ENCODE measurements at places on chromosomes 4 and X.

GRCh38 chr4:55050418-55050950 is 74.9 kb downstream of the KDR start:
- DNase-seq, result no peak

GRCh38 chrX:53580742-53581504 is 105.6 kb downstream of the HUWE1 start:
- DNase-seq, result no peak

DNA sequence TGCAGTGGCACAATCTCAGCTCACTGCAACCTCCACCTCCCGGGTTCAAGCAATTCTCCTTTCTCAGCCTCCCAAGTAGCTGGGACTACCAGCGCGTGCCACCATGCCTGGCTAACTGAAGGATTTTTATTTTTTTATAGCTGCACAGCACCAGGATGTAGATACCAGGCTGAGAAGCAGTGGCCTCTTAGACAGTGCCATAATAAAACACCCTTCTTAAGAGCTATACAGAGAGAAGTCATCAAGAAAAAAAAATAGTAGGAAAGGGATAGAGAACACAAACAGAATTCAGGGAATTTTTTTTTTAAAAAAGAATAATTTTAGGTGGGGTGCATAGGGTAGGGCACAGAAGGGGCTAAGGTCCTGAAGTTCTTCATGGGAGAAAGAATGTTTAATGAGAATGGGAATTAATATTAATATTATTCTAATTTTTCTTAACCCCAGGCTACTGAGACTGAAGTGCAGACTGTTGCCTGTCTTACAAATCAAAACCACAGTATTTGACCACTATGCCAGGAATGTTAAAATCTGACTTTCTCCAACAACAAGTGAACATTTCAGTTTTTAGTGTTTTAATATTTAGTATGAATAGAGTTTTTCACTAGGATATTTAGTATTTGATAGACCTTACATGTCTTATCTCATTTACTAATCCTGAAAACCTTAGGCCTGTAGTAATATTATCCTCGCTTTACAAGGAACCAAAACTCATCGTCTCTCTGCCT is 146.7 kb downstream of the KCNIP4 start:
- DNase-seq, result no peak

DNA sequence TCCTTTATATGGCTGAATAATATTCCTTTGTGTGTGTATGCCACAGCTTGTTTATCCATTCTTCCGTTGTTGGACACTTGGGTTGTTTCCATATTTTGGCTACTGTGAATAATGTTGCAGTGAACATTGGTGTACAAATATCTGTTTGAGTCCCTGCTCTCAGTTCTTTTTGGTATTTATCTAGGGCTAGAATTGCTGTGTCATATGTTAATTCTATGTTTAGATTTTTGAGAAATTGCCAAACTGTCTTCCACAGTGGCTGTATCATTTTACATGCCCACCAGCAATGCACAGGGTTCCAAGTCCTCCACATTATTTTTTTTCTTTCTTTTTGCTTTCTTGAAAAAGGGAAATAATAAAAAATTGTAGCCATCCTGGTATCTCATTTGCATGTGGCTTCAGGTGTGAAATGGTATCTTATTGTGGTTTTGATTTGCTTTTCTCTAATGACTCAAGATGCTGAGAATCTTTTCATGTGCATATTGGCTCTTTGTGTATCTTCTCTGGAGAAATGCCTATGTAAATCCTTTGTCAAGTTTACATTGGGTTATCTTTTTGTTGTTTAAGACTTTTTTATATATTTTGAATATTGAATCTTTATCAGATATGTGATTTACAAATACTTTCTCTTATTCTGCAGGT is 129.7 kb downstream of the RAPGEF2 start:
- no peak for DNase-seq

GRCh38 chrX:154486052-154486395 is 391 bp downstream of the UBL4A start:
- no peak for DNase-seq

- no peak for DNase-seq
Observed at GRCh38 chr4:114807759-114808404, 209.3 kb downstream of the UGT8 start.

GRCh38 chr4:172791841-172792240 is 376.8 kb upstream of the GALNT7 start:
- no peak for DNase-seq

- no peak for DNase-seq
Observed at GRCh38 chr4:8560265-8561047, 19.7 kb upstream of the GPR78 start.

GRCh38 chrX:18924507-18925088 is 59.3 kb downstream of the PHKA2 start:
- DNase-seq, result no peak

DNA sequence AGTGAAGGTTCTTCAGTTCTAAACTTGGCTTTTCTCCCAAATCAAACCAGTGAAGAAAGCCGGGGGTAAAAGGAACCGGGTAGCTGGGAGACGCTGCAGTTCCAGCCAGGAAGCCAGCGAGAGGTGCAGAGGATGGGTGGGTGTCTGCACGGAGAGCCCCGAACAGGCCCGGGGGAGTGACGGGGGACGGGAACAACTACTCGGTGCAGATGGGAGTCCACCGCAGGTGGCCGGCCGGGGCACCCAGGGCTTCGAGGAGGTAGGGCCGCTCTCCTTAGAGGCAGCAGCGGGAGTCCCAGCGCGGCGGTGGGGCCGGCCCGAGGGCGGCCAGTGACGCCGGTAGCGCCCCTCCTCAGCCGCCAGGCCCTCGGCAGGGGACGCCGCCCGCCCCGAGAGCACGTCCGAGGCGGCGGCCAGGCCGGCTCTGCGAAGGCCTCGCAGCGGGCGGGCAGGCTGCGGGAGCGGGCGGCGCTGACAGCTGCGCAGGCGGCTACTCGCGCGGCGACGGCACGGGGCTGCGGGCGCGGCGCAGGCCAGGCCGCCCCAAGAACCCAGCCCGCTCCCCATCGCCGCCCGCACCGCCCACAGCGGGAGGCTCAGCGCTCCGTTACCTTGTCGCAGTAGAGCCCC is 449 bp downstream of the FBXL5 start:
- no peak for DNase-seq

DNA sequence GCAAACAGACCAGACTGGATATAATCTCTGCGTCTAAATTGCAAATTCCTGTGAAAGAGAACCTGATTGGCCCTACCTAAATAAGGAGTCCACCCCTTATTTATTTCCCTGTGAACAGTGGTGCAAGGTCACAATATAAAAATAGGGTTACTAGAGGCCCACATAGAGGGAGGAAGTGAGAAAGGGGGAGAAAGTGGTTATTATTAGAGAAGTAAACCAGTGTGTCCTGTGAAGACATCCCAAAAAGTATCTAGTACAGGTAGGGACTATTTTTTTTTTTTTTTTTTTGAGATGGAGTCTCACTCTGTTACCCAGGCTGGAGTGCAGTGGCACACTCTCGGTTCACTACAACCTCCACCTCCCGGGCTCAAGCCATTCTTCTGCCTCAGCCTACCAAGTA is 15.0 kb upstream of the FRYL start:
- DNase-seq, result no peak

GRCh38 chrX:9816084-9816700 is 30.0 kb downstream of the SHROOM2 start:
- DNase-seq, result no peak

DNA sequence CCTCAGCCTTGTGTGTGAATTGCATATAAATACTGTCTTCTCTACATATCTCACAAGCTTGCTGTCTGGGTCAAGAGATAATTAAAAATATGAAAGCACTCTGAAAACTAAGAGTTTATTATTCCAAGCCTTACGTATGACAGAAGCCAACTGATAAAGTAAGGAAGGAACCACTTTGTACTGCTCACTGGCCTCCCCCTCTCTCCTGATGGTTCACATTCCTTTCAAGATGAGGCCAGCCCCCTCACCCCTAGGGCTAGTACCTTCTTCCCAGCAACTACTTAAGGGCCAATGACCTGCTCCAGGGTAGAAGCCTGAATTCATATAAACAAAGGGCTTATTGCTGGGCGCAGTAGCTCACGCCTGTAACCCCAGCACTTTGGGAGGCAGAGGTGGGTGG is 5.4 kb upstream of the SOWAHD start:
- DNase-seq, result no peak

GRCh38 chr4:60463857-60464502 is 736.1 kb upstream of the ADGRL3 start:
- DNase-seq, result no peak

DNA sequence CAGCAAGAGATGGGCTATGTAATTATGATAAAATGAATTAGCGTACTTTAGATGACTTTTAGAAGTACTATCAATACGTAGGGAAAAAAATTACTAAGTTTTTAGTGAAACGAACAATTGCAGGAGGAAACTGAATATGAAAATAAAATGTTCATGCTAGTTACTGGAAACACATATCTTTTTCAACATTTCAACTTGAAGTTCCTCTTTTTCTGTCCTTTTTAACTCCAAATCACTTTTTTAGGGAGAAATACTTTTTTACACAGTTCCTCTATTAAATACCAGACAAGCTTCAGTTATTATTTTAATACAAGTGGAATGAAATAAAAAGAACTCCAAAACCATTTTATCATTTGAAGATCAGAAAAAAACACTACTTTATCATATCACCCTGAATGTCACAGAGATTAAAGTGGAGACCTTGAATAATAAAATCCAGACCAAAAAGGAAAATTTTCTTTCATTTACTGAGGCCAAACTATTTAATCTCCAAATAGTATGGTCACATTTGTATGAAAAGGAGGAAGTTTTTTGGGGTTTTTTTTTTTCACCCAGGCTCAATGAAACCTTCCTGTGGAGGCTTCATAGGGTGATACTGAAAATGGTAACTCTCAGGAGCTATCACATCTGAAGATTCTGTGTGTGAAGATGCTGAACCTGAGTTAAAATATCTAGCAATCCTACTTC is 306.2 kb downstream of the INPP4B start:
- no peak for DNase-seq

DNA sequence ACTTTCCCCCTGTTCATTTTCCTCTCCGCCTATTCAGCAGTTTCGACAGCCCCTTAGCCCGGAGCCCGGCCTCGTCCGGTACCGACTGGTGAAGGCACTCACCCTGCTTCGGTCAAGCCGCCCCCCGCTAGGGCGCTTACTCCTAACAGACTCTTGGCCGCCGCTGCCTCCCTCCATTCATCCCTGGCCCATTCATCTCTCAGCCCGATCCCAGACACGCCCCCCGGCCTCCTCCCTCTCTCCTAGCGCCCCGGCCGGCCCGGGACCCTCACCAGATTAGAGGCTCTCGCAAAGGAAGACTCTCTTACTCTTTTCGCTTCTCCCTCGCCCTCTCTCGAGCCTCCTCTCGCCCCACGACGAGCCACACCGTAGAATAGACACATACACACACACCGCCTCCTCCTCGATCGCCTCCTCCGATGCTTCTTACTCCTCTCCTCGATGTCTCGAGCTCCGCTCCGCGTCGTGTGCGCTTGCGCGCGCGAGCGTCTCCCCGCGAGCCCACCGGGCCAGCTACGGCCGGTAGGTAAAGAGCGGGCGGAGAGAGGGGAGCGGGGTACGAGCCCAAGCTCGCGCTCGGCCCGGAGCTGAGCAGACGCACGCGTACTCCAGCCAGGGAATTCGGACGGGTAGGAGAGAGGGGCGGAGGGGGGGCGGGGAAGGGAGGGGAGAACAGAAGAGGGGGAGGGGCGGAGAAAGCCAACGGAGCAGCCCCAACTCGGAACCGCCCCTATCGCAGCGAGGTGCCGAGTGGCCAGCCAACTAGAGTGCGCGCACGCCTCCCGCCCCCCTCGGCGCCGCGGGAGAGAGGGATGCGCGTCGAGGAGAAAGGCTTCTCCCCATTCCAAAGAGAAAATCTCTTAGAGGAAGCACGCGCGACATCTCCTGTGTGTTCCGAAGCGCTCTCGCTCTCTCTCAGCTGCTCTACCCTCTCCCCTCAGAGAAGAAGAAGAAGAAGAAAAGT is at the start of gene WNK3:
Gene WNK3 (minus strand): TSS at position 633 of the 964 bp plus-strand sequence.
- peak; percentile 76 for DNase-seq

- no peak for DNase-seq
Observed at GRCh38 chr4:141409556-141409955, 188.9 kb downstream of the ZNF330 start.

DNA sequence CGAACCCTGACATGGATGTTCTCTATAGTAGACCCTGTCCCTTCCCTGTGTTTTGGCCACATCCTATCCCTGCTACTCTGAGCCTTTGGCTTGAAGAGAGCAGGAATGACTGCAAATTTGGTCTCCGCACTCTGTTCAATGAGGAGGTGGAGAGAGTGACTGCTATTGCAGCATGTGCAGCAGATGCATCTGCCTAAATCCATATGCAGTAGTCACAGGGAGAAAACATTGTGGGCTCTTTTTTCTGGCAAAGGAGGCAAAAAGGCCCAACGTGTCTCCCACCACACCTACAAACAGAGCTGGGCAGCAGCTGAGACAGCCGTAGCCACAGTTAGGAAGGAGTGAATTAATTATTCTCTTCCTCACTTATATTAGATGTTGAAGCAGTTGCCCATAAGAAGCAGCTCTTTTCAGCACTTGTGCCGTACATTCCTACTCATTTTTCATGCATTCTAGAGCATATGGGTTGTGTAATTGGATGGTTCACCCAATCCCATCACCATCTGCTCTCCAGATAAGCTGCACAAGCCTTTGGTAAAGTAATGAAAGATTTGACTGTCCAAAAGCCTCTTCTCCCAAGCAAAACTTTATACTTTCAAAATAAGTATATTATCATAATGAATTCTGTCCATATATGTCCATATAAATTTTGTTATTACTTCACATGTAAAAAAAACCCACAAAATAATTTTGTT is 147.9 kb upstream of the FAM47A start:
- DNase-seq, result no peak

DNA sequence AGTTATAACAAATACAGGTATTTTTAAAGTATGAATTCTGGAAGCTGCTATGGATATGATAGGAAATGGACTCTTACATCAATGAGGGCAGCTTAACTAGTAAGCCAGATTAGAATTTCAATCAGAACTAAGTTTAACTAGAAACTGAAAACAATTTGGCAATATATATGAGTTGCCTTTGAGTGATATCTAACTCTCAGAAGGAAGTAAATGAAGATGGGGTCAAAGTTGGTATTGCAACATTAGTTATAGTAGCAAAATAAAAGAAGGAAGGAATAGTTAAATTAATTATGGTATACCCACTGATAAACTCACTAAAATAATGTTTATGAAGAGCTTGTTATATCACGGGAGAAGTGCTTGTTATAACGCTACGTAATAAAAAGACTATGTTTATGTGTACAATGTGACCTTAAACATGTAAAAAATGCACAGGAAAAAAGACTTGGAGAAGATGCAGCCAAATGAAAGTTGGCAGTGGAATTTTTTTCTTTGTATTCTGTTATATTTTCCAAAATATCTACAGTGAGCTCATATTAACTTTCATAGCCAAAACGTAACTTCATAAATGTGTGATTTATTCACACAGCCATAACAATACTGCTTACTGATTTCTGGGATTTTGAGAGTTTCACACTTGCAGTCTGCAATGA is 34.5 kb downstream of the PHKA2 start:
- no peak for DNase-seq

- DNase-seq, result no peak
Observed at GRCh38 chr4:166259081-166259480, 386.0 kb downstream of the TLL1 start.

GRCh38 chr4:66123190-66123589 is 452.9 kb upstream of the EPHA5 start:
- DNase-seq, result no peak
